ENCODE measurements at places on chromosomes 16 and 17. TPM values are rescaled to one million over a fixed set of nuclear protein-coding genes. Genes with fewer than 3 reads are reported as not detected.
A peak's percentile ranks its signal among the peaks of the same experiment; 100 is the strongest.

GRCh38 chr17:15409721-15410250 lies 57.6 kb downstream of the CDRT4 start:
- DNase-seq, result no peak

GRCh38 chr17:38606646-38607611 lies 1.2 kb upstream of the SRCIN1 start:
- DNase-seq, result no peak

DNA sequence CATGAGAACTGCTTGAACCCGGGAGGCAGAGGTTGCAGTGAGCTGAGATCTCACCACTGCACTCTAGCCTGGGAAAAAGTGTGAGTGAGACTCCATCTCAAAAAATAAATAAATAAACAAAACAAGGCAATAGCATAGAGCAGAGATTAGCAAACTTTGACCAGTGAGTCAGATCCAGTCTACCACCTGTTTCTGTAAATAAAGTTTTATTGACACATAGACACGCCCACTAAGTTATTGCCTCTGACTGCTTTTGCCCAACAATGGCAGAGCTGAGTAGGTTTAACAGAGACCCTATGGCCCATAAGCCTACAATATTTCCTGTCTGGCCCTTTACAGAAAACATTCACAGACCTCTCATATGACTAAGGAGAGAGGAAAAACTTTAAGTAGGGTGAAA lies 44.3 kb downstream of the XYLT1 start:
- DNase-seq, result no peak

GRCh38 chr17:5662409-5663085 lies 78.2 kb upstream of the NLRP1 start:
- DNase-seq, result no peak

GRCh38 chr16:86786338-86786737 lies 208.0 kb downstream of the FOXL1 start:
- DNase-seq, result no peak

- no peak for DNase-seq
Measured at GRCh38 chr17:59684967-59685366, 22.3 kb downstream of the PTRH2 start.

DNA sequence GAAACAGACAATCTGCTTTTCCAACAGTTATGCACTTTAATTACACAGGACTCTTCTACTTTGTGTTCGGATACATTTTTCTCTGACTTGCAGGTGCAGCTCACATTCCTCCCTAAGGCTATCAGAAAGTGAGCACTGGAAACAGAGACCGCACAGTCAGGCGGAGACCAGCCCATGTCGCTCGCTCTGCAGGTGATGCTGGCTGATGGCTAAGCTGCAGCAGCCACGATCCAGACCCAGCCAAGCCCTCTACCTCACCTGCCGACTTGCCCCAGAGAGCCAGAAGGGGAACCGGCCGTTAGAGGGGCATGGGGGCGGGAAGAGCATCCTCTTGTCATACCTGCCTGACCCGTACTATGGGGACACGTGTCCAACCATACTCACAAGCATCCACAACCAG lies 33.8 kb downstream of the MAP1LC3B start:
- DNase-seq, result no peak

DNA sequence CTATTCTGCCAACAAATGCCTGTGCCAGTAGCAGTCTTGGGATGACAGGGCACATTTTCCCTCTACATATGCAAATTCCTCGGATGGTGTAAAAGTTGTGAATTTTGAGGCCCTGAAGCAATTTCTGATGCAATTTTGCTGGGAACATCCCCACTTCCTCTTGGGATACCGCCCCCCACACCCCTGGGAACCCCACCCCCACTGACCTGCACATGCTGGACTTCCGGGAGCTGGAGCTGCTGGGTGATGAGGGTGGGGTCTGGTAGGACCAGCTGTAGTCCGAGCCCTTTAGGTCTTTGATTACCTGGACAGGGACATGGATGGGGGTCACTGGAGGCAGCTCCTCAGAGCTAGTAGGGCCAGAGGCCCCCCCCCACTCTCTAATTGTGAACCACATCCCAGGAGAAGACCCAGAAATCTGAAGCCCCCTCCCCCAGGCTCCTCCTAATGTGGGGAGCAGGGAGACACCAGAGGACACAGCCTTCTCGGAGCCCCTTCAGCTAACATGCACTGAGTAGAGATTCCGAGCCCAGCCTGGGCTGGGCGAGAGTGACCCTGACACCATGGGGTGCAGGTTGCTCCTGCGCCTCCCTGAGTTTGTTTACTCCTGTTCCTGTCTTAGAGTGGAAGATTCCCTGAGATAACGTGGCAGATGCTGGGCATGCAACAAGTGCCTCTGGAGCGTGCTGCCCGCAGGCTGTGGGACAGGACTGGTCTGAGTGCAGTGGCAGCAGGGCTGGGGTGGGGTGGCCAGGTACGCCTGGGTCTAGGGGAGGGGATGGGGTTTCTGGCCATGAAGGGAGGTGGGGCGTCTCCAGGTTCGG lies 9.0 kb downstream of the MTSS2 start:
- DNase-seq, result peak; percentile 69

- no peak for DNase-seq
Measured at GRCh38 chr16:80233097-80233835, 307.5 kb upstream of the DYNLRB2 start.

- peak; percentile 89 for DNase-seq
Measured at GRCh38 chr17:82863941-82864712, 24.3 kb upstream of the ZNF750 start.

DNA sequence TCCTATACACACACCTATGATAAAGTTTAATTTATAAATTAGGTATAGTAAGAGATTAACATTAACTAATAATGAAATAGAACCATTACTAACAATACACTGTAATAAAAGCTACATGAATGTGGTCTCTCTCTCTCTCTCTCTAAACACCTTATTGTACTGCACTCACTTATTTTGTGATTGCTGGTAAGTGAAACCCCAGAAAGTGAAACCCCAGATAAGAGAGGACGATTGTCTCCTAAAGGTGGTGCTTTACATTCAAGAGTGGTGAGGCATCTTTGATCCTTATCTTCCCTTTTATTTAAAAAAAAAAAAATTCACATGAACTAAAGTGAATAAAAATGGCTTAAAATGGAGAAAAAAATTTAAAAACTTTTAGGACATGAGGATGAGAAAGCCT lies 80.1 kb upstream of the TRAP1 start:
- no peak for DNase-seq

The SLC9A5 gene
- 33.6 TPM for polyA plus RNA-seq

The TMEM88 gene
- 26.2 TPM for polyA plus RNA-seq

The PTGES3L gene
- polyA plus RNA-seq, result 0.93 TPM

The NAGS gene
- polyA plus RNA-seq, result 0.39 TPM

The KRT17 gene
- polyA plus RNA-seq, result not detected

The PCYT2 gene
- polyA plus RNA-seq, result 19.4 TPM

The CDH11 gene
- polyA plus RNA-seq, result 4.3 TPM

All from spleen (tissue), 13 donors.